Epithelial cell of proximal tubule (primary cell): ENCODE measurements at places on chromosomes 2 and 18.

- no peak for DNase-seq
Observed at GRCh38 chr2:58202404-58202803, 38.7 kb downstream of the FANCL start.

- no peak for DNase-seq
Observed at GRCh38 chr2:554444-554843, 122.8 kb downstream of the TMEM18 start.

GRCh38 chr2:19775838-19776237 lies 125.9 kb downstream of the TTC32 start:
- no peak for DNase-seq

DNA sequence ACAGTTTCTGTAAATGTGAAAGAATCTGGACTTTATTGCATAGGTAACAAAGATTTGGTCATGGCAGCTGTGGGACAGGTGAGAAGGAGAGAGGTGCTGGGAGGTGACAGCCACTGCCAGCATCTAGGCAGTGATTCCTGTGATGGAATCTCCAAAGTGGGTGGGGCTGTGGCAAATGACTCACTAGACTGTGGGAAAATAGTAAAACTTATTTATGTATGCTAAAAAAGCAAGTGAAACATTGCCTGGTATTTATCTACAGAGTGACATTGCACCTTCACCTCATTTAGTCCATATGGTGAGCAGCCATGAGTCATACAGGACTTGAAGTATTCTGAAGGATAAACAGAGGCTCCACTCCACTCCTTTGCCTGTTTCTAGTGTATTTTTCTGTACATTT lies 145.3 kb upstream of the MEX3C start:
- no peak for DNase-seq

- no peak for DNase-seq
Observed at GRCh38 chr2:38486213-38487026, 109.3 kb upstream of the ATL2 start.

DNA sequence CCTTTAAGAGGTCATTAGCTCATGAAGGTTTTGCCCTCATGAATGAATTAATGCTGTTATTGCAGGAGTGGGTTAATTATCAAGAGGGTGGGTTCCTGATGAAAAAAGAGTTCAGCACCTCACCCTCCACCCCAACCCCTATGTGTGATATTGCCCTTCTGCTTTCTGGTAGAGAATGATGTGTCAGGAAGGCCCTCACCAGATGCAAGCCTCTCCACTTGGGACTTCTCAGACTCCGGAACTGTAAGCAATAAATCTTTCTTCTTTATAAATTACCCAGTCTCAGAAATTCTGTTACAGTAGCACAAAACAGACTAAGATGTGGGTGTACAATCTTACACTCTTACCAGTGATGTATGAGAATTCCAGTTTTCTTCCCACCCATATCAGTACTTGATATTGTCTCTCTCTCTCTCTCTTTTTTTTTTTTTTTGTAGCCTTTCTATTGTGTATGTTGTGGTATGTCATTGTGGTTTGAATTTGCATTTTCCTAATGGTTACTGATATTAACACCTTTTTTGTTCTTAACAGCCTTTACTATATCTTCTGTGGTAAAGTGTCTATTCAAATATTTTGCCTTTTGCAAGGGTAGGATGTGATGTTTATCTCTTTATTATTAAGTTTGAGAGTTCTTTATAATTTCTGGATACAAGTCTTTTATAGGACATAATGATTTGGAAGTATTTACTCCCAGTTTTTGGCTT lies 10.4 kb upstream of the MAP2 start:
- DNase-seq = no peak
